Esophagus mucosa (tissue), 1 donor: ENCODE measurements at places on chromosomes 7 and 10.

- no peak for ATAC-seq
These were observed 45.8 kb upstream of the GLCCI1 start for GRCh38 chr7:7922684-7923385.

DNA sequence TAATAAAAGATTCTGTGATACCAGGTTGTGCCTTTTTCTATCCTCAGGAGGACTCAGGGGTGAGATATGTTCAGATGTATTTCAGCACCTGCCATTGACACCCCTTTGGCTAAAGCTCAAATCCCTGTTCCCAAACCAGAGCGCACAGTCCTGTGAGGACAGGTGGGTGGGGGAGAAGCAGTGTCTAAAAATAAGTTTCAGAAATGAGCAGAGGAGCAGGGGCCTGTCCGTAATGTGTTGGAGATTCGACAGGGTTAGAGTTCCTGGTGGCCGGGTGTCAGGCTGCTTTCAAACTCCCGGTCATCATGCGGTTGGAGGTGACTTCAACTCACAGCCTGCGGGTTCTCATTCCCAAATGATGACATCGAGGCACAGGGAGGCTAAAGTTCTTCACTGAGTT, 211.5 kb downstream of the KLF6 start:
- no peak for ATAC-seq

- no peak for ATAC-seq
These were observed 70.1 kb downstream of the NPTX2 start for GRCh38 chr7:98687111-98687751.

- ATAC-seq, result no peak
These were observed 44.7 kb upstream of the CDK6 start for GRCh38 chr7:92881091-92881485.

DNA sequence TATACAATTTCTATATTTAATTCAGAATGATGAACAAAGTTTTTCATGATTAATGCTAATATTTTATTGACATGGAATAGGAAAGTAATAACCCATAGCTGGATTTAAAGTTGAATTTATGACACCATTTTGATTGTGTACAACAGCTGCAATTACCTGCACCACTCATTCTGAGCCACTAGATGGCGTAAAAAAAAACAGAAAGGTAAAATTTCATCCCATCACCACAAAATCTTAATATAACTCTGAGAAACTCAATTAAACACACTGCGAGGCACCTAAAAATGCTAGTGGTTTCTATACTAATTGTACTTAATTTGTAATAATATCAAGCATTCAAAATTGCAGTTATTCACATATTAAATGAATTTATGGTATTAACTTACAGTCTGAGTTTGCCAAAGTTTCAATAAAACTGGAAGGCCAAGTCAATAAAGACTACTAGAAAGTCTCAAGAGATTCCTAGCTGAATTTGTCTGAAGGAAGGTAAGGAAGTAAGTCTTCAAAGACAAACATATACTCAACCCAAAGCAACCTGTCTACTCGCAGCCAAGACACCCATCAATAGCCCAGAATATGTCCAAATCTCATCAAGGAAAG, 182.5 kb downstream of the SKAP2 start:
- ATAC-seq, result peak; percentile 48

- ATAC-seq, result no peak
These were observed 27.1 kb downstream of the VIPR2 start for GRCh38 chr7:159117366-159118196.

GRCh38 chr7:52030722-52031121, 714.1 kb upstream of the COBL start:
- ATAC-seq, result no peak

DNA sequence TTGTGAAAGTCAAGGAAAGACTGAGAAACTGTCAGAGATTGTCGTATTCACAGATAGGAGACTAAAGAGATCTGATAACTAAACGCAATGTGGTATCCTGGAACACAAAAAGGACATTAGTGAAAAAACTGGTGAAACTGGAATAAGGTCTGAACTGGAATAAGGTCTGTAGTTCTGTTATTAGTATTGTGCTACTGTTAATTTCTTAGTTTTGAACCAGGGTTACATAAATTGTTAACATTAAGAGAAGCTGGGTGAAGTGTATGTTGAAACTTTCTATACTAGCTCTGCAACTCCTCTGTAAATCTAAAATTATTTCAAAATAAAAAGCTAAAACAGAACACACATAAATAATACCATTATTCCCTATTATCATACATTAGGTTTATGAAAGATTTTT, 3.4 kb upstream of the NT5C2 start:
- no peak for ATAC-seq
